ENCODE measurements at places on chromosomes 6 and 20.
A peak's percentile ranks its signal among the peaks of the same experiment; 100 is the strongest.

GRCh38 chr20:58634521-58635278, 16.4 kb upstream of the STX16 start:
- DNase-seq, result no peak

- DNase-seq, result no peak
These were observed 2.2 kb downstream of the MTRES1 start for GRCh38 chr6:107030151-107030550.

GRCh38 chr6:34922177-34922663, 33.2 kb downstream of the ANKS1A start:
- no peak for DNase-seq

DNA sequence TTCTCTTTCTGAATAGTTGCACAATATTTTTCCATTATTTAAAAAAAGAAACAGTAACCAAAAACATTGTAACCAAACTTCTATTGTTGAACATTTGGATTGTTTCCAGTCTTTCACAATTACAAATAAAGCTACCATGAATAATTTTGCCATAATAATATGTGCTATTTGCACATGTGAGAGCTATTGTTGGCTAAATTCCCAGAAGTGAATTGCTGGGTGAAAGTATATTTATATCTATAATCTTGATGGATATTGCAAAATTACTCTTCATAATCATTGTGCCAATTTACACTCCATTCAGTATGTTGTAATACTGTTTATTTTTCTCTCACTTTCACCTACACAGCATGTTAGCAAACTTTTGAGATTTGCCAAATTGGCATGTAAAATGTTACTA, 36.6 kb upstream of the SLC22A16 start:
- DNase-seq, result no peak

- DNase-seq, result no peak
These were observed 254.9 kb downstream of the ERMARD start for GRCh38 chr6:170006071-170006899.

DNA sequence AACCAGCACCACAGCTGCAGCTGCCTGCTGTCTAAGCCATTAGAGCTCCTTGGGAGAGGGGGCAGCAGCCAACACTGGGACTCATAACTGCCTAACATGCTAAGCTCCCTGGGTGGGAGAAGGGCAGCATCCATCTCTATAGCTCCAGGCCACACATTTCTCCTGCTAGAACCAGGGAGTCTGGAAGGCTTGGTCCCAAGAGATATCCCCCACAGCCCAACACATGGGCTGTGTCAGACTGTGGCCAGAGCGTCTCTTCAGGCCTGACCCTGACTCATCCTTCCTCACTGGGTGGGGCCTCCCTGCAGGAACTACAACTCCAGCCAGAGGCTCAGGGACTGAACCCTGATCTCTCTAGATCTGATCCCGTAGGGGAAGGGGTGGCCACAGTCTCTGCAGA, 411.1 kb downstream of the HDGFL1 start:
- DNase-seq, result no peak

- peak; percentile 54 for DNase-seq
These were observed 18.7 kb upstream of the COL10A1 start for GRCh38 chr6:116144605-116145004.

- DNase-seq, result no peak
These were observed 79.0 kb downstream of the ANKEF1 start for GRCh38 chr20:10113746-10114145.

DNA sequence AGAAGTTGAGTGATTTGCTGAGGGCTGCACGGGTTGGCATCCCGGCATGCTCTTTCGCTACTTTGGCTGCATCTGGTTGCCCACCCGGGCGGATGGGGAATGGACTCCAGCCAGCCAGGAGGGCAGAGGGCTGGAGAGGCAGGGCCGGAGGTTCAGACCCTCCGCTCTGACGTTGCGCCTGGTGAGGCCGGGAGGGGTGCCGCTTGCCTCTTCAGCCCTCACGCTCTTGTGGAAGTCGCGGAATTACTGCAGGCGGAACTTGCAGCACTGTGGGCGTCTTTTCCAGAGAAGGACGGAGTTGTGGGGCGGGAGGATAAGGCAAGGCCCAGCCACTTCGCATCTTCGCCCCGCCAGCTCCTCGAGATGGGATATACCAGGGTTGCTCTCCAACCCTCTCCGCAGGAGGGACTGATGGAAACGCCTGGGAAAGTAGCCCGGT, 656 bp downstream of the RTEL1 start:
- no peak for DNase-seq

- no peak for DNase-seq
These were observed 64.9 kb downstream of the IRF4 start for GRCh38 chr6:456358-456867.

- DNase-seq, result no peak
These were observed 101.2 kb upstream of the CITED2 start for GRCh38 chr6:139475646-139476045.

GRCh38 chr20:23606652-23607049, 934 bp upstream of the CST9 start:
- DNase-seq, result peak; percentile 81

GRCh38 chr6:111580826-111581505, 24.7 kb downstream of the TRAF3IP2 start:
- DNase-seq, result no peak

DNA sequence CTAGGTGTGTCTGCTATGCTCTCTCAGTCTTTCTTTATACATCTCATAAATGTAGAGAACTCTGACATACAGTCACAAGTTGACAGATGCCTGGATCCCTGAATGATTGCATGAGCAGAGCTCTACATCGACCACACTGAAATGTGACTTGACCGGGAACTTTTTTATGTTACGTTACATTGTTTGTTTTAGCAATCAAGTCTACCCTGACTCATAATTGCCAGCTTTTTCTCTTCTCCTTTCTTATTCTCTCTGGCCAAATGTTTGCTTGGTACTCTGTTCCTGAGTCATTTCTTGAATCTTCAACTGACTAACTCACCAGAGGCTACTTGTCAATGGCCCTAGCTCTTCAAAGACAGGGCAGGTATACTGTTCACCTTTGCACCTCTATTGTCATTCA, 213.6 kb upstream of the DTNBP1 start:
- DNase-seq, result peak; percentile 78

GRCh38 chr20:5967469-5967868, 17.0 kb downstream of the MCM8 start:
- DNase-seq, result no peak

- peak; percentile 74 for DNase-seq
These were observed at the start of gene FUCA2 for GRCh38 chr6:143510991-143511891. FUCA2 (minus strand) TSS chr6:143511720; CDS start chr6:143511634, 86 bp downstream.

GRCh38 chr6:107103082-107103481, 12.2 kb downstream of the BEND3 start:
- DNase-seq, result no peak

DNA sequence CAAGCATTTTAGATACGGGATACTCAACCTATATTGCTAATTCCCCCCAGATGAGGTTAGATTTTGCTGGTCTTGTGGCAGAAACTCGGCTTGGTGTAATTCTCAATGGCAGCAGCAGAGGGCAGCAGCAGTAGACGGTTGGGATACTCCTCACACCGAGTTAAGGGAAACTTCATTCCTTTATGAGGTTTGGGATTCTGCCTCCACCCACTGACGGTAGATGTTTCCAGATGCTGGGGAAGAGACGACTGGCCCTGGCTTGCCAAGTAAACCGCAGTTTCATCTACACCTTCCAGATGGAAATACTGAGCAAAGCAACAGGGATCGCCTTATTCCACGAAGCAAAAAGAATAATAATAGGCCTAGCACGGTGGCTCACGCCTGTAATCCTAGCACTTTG, 8.2 kb upstream of the TBC1D7 start:
- DNase-seq, result peak; percentile 73
